ENCODE measurements at places on chromosomes 7 and 10.

DNA sequence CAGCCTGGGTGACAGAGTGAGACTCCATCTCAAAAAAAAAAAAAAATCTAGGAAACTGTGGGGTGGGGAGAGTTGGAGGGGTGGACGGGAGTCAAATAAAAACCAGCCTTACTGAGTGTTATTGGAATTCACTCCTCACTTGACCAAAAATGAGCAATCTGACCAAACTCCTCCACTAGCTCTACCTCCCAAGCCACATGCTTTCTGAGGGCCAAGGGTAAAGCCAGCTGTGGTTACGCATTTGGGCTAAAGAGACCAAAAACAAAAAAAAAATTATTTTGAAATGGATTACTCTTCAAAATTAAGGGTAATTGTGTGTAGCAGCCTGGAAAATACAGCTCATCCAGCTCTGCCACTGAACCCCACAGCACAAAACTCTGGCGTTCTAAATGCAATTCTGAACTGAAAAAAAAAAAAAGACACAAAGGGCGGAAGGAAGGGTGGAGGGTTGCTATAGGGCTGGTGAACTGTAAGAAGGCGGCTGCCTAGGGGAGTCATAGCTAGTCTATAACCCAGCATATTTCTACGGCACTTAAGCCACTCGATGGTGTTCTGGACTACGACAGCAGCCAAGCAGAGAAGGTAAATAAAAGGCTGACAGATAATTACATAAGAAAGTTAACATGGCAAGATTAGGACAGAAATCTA, 7.8 kb downstream of the ELMO1 start:
- DNase-seq, result no peak

- no peak for DNase-seq
Measured at GRCh38 chr7:51142741-51143385, 173.7 kb downstream of the COBL start.

DNA sequence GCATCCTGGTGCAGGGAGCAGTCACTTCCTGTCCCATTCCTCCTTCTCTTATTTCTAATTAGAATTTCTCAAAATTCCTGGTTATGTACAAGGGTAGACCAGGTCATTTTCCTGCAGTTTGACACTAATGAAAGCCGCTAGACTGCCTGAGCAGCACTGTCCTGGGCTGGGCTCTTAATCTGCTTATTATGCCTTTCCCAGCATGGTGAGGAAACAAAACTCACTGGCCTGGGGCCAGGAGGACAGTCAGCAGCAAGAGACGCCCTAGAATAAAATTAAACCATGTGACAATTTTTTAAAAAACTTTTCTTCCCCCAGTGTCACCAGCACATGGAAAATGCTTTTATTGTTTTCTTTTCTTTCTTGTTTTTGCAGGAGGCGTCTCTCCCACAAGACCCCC, 647.5 kb downstream of the TYW1 start:
- no peak for DNase-seq

DNA sequence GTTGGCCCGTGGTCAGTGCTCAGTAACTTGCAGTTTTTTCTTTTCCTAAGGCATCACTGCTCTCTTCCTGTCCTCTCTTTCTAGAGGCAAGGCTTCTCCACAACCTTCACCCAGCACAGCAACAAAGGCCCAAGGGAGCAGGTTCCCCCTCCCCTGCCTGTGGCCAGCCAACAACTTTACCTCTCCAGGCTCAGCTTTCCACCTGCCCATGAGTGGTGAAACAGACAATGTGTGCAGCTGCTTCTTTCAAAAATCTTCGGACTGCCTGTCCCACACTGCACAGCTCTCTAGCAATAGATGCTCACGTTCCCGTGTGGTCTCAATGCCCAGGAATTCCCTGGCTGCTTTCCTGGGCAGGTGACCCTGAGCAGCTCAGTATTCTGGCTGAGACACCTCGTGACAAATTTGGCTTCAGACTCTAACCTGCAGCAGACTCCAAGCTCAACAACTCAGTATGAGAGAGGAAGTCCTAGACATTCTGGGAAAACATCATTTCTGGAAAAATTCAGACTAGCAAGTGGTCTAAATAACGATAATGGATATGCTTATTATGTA, 28.9 kb upstream of the TMEM72 start:
- no peak for DNase-seq

DNA sequence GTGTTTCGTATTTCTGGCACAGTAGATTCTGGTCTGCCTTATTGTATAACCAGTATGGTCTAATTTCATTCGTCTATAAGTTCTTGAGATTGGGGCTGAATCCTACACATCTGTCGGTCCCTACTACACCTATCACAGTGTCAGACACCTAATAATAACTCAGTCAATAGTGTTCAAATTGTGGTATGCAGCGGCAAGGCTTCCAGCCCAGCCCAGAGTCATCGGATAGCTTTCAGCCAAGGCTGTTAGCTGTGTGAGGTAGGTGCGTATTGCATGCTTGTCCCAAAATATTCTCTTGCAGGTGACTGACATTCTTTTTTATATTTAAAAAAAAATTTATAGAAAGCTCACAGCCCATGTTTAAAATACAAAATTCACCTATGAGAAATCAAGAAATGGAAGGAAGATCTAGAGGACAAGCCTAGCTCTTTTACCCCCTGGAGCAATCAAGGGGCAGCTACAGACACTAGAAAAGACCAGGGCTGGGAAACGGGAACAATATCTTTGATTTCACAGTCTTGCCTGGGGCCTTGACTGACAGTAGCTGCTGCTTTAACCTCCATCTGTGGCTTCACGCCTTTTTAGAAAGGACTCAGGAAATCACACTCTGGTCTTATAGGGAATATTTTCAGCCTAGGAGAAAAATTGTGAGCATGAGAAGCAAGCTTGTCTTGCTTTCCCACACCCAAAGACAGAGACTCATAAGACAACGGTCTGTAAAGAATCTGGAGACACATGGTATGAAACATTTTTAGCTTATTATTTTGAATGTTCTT, 9.5 kb upstream of the ASB4 start:
- no peak for DNase-seq

DNA sequence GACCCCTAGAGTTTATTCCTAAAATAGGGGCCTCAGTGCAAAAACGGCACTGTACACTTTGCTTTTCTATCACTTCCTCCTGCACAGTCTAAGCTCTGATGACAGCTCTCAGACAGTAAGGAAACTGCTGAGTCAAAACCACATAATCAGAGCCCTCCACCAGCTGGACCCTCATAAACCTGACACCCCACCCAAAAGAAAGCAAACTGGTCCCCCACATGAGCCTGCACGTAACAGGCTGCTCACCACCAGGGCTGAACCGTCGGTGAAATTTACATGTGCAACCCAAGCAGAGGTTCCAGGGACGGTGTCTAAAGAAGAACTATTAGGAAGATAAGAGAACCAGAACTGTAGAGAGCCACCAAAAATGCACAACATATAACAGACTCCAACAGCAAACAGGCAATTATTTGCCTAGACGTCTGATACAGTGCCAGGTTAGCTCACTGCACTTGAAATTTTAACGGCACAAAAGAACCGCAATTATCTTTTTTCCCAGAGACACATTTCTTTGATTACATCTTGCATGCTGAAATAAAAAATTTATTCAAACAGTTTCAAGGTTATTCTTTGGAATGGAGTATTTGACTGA, 19.6 kb downstream of the SGMS1 start:
- no peak for DNase-seq

GRCh38 chr10:29317423-29318021, 28.7 kb downstream of the LYZL1 start:
- no peak for DNase-seq

Data from SIG-M5 (cell line).